ENCODE measurements at places on chromosomes 13 and 19. TPM values are rescaled to one million over a fixed set of nuclear protein-coding genes. Genes with fewer than 3 reads are reported as not detected.

INAFM1 gene
- 7.3 TPM for total RNA-seq

ZNF534 gene
- not detected for total RNA-seq

ZNF208 gene
- 0.60 TPM for total RNA-seq

ZNF177 gene
- total RNA-seq, result 0.20 TPM

PSMD8 gene
- 154 TPM for total RNA-seq

ADAMTS10 gene
- 1.9 TPM for total RNA-seq

THOP1 gene
- 50.3 TPM for total RNA-seq

FGF21 gene
- not detected for total RNA-seq

PSG3 gene
- not detected for total RNA-seq

TPTE2 gene
- total RNA-seq, result not detected

SYT3 gene
- total RNA-seq, result not detected

C5AR2 gene
- 1.7 TPM for total RNA-seq

ZNF723 gene
- total RNA-seq, result not detected

HSPB6 gene
- total RNA-seq, result 2.6 TPM

ZNF358 gene
- 11.2 TPM for total RNA-seq

CADM4 gene
- 13.0 TPM for total RNA-seq

ZNF320 gene
- 3.8 TPM for total RNA-seq

CCDC122 gene
- total RNA-seq, result 5.5 TPM

FAM216B gene
- not detected for total RNA-seq

SHISA7 gene
- not detected for total RNA-seq

MYO16 gene
- total RNA-seq, result 0.04 TPM

LRRC25 gene
- total RNA-seq, result 0.48 TPM

PSG4 gene
- total RNA-seq, result 0.48 TPM

ZNF90 gene
- total RNA-seq, result 0.96 TPM

USHBP1 gene
- total RNA-seq, result 0.64 TPM

ZGLP1 gene
- 1.0 TPM for total RNA-seq

PROSER3 gene
- total RNA-seq, result 14.7 TPM

DOCK6 gene
- total RNA-seq, result 49.1 TPM

SIGLEC7 gene
- total RNA-seq, result 0.44 TPM

SHFL gene
- 11.1 TPM for total RNA-seq

MYPOP gene
- total RNA-seq, result 3.7 TPM

ONECUT3 gene
- total RNA-seq, result not detected

F10 gene
- total RNA-seq, result 0.56 TPM

FXYD3 gene
- total RNA-seq, result 736 TPM

RGL3 gene
- 0.64 TPM for total RNA-seq

SMIM44 gene
- not detected for total RNA-seq

C1QTNF9 gene
- not detected for total RNA-seq

ZNF83 gene
- total RNA-seq, result 10.7 TPM

DCLK1 gene
- 1.5 TPM for total RNA-seq

All from esophagus mucosa (tissue), 1 donor.